ENCODE measurements at places on chromosomes 13 and 19. TPM values are rescaled to one million over a fixed set of nuclear protein-coding genes. Genes with fewer than 3 reads are reported as not detected.

Gene LENG1
- 4.1 TPM for total RNA-seq

Gene SHKBP1
- 71.1 TPM for total RNA-seq

Gene LSM7
- total RNA-seq = 187 TPM

Gene ARID3A
- 11.8 TPM for total RNA-seq

Gene TEKTIP1
- total RNA-seq = 1.2 TPM

DNA sequence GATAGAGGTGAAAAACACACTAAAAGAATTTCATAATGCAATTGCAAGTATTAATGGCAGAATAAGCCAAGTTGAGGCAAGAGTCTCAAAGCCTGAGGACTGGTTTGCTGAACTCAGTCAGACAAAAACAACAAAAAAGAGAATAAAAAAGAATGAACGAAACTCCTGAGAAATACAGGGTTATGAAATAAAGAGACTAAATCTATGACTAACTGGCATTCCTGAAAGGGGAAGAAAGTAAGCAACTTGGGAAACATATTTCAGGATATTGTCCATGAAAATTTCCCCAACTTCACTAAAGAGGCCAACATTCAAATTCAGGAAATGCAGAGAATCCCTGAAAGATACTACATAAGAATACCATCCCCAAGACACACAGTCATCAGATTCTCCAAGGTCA, 47.8 kb downstream of the UBL3 start:
- DNase-seq = no peak

- DNase-seq = no peak
These were observed 4.3 kb upstream of the ZDHHC20 start for GRCh38 chr13:21463424-21463823.

GRCh38 chr19:56319991-56320390, 5.4 kb upstream of the ZSCAN5A start:
- DNase-seq = no peak

GRCh38 chr19:3285647-3286176, 61.3 kb downstream of the CELF5 start:
- no peak for DNase-seq

DNA sequence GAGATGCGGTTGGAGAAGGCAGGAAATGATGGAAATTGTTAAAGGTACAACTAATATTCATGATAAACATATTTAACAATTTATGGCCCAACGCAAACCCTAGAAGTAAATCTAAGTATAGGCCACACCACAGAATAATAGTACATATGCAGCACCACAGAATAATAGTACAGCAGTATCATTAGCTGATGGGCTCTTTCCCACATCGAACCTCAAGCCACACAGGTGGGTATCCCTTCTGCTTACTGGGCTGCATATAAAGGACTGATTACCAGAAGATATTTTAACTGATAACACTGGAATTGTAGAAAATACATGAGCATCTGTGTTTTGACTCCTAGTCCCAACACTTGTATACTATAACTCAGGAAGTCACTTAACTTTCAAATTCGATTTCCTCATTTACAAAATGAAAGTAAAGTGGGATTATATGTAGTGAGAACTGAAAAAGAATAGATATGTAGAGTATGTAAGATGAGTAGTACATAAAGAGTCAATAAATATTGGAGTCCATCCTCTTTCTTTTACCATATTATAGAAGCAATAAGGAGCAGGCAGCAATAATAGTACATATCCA, 91.5 kb downstream of the TSC22D1 start:
- DNase-seq = no peak

Data from activated naive CD8-positive, alpha-beta T cell treated with anti-CD3 and anti-CD28 coated beads for 36 hours (primary cell).